NCI-H226 (cell line): ENCODE measurements at places on chromosomes 4 and X.

GRCh38 chr4:95212692-95213091 lies 336.1 kb downstream of the UNC5C start:
- no peak for DNase-seq

GRCh38 chr4:155889031-155889793 lies 14.3 kb upstream of the TDO2 start:
- peak; percentile 88 for DNase-seq

DNA sequence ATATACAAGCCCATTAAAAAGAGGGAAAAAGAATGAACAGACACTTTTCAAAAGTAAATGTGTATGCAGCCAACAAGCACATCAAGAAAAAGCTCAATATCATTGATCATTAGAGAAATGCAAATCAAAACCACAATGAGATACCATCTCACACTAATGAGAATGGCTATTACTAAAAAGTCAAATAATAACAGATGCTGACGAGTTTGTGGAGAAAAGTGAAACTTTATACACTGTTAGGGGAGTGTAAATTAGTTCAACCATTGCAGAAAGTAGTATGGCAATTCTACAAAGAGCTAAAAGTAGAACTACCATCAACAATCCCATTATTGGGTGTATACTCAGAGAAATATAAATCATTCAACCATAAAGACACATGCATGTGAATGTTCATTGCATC lies 203.0 kb downstream of the ARAP2 start:
- DNase-seq = no peak

DNA sequence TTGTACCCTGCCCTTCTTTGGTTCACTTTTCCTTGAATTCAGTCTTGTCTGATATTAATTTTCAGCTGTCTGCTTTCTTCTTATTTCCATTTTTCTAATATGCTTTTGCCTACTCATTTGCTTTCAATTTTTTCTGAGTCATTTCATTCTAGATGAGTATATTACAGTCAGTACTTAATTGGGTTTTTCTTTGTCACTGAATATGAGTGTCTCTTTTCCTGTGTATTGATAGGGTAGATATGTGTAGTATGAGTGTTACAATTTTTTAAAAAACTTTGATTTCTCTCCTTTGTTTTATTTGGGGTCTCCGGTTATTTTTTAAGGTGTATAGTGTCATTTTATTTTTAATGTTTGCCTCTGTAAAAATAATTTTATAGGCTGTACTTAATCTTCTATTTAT lies 222.2 kb downstream of the IDS start:
- no peak for DNase-seq

DNA sequence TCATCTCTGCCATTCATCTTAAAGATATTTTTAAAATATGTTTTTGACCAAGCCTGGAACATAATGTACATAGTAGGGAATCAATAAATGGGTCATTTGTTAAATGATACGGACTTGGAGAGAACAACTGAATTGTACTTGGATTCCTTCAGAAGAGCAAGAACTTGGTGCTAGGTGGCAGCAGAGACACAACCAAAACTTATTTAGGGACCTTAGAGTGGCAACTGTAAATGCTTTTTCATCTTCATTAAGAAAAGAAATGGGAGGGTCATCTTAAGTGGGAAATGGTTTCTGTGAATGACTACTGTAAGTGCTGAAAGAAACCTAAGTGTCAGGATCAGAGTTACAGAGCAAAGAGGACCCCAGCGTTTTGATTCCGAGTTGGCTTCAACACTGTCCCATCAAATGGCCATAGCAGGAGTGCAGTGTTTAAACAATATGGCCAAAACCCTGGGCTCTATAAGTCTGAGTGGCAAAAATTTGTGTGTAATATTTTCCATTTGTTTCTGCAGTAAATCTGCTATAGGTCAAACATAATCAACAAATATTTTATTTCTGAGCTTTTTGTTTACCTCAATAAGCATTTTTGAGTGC lies 213.6 kb downstream of the PALLD start:
- no peak for DNase-seq

DNA sequence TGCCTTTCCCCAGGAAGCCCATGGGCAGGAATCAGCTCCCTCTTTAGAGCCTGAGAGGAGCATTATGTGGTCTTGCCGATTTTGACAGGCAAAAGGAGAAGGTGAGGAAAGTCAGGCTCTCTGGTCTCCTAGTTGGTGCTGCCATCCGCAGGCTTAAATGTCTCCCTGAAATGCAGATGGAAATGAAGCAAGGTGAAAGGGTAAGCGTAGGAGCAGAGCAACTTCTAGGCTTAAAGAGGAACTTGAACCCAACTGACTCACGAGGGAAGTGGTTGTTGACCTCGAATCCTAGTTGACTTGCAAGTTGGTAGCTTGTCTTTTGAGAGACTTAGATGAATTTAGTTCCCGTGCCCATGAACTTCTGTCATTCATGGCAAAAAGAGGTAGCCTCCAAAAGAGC lies 205.9 kb downstream of the PTTG2 start:
- DNase-seq = no peak

DNA sequence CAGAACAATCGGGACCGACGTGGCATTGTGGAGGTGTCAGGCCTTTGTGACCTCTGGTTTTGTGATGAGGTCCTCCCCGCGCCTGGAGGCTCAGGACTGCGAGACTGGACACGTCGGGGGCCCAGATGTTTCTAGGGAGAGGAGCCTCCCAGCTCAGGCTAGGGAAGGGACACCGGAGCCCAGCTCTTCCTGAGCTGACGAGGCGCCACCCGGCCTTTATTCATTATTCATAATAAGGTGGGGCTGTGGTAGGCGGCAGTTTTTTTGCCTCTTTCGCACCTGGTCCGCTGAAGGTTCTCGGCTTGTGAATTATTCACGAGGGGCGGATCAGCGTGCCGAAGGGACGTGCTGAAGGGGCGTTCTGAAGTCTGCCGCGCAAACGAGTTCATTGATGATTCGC lies 2.3 kb upstream of the UBA1 start:
- no peak for DNase-seq

DNA sequence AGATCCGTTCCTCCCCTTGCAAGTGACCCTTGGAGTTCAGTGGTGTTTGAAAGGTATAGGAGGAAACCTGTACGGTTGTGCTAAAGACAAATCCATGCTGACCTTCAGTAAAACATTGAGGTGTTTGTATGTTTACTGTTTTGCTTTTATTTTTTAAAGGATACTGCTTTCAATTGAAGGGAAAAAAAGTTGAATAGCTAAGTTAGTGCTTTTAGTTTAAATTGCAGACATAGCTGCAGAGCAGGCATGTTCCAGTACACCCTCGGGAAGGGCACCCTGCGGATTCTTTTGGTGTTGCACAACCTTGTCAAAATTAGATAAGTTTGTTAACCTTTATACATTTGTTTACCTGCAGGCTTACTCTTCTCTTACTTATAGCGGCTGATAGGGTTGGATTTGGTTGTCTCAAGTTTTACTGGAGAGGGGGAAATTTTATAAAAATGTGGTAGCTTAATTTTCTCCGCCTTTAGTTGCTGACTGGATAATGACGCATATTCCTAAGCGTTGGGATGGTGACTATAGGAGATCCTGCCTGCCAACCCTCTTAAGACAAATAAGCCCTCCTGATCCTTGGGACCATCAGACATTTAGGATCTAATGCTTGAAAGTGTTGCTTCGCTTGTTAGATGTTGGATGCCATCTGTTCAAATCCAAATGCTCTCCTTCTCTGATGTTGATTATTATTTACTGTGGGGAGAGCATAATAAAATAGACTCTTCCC lies 2.0 kb downstream of the RAPGEF2 start:
- DNase-seq = peak; percentile 5
